ENCODE measurements at places on chromosomes 7 and 10.

DNA sequence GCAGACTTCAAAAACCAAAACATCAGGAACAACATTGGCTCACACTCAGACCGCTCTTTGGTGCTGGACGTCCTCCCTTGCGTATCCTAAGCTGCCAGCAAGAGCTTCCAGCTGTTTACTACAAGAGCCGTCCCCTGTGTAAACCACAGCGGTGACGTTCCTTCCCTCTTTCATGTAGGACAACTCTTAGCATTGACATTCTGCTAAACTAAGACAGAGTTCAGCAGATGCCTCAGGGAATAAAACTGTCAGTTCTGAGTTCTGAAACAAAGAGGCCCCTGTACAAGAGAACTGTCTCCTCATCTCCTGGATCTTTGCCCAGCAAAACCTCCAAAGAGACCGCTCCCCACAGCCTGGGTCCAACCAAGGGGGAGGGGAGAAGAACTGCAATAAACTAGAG lies 57.8 kb upstream of the OPALIN start:
- H3K27ac ChIP-seq, result no peak overlapping the region
- H3K27me3 ChIP-seq, result peaks cover 4% of the 10 kb centered on the region
- H3K4me1 ChIP-seq, result no peaks in the 10 kb centered on the region

- H3K4me1 ChIP-seq, result no peaks in the 10 kb centered on the region
- H3K4me3 ChIP-seq, result no peak overlapping the region
- no peaks in the 10 kb centered on the region for H3K27me3 ChIP-seq
- no peak overlapping the region for H3K27ac ChIP-seq
- no peak for DNase-seq
- peaks cover 3% of the 10 kb centered on the region for H3K36me3 ChIP-seq
These were observed 147.9 kb downstream of the CPEB3 start for GRCh38 chr10:92142949-92143348.

DNA sequence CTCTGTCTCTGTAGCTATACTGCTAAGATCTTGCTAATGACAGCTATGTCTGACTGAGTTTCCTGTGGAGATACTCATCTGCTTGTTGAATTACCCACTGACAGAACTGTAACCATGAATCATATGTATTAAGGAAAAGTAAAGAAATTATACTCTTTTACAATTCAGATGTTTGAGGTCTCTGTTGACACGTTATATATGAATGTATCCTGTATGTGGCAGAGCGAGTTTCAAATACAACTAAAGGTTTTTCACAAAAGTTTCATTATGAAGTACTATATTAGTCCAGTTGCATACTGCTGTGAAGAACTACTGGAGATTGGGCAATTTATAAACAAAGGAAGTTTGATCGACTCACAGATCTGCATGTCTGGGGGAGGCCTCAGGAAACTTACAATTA lies 232.5 kb downstream of the CDK14 start:
- no peak overlapping the region for H3K27ac ChIP-seq
- no peak overlapping the region for H3K4me3 ChIP-seq
- no peaks in the 10 kb centered on the region for H3K36me3 ChIP-seq
- no peaks in the 10 kb centered on the region for H3K4me1 ChIP-seq
- H3K27me3 ChIP-seq, result no peaks in the 10 kb centered on the region
- no peak for DNase-seq

GRCh38 chr7:142319970-142320369 lies 62.1 kb upstream of the PRSS58 start:
- peak; percentile 51 for DNase-seq
- H3K4me3 ChIP-seq, result peak overlapping the region; percentile 44
- no peaks in the 10 kb centered on the region for H3K4me1 ChIP-seq
- peaks cover 3% of the 10 kb centered on the region for H3K27me3 ChIP-seq
- H3K27ac ChIP-seq, result peak overlapping the region; percentile 54

- peaks cover 48% of the 10 kb centered on the region for H3K36me3 ChIP-seq
- DNase-seq, result no peak
- no peak overlapping the region for H3K4me3 ChIP-seq
- H3K4me1 ChIP-seq, result no peaks in the 10 kb centered on the region
- no peaks in the 10 kb centered on the region for H3K27me3 ChIP-seq
These were observed 13.1 kb downstream of the TECPR1 start for GRCh38 chr7:98238976-98239375.

GRCh38 chr7:16348251-16348650 lies 73.1 kb downstream of the CRPPA start:
- DNase-seq, result no peak
- H3K4me1 ChIP-seq, result no peaks in the 10 kb centered on the region
- no peak overlapping the region for H3K4me3 ChIP-seq
- no peaks in the 10 kb centered on the region for H3K27me3 ChIP-seq

DNA sequence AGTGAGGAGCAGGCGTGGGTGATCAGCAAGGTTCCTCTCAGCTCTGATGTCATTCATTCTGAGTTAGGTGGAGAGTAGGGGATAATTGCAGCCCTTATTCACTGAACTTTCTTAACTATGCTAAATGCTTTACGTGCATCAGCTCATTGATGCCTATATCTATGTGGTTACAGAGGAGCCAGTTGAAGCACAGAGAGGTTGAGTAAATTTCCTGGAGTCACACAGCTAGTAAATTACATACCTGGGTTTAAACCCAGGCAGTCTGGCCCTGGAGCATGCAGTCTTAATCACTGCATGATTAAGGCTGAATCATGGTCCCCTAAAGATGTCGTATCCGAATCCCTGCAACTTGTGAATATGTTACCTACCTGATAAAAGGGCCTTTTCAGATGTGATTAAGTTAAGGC lies 99.6 kb downstream of the GRK5 start:
- H3K27ac ChIP-seq, result peak overlapping the region; percentile 88
- no peak for DNase-seq
- no peaks in the 10 kb centered on the region for H3K27me3 ChIP-seq
- peak overlapping the region; percentile 81 for H3K4me3 ChIP-seq
